ENCODE measurements at places on chromosomes 4 and X.
A peak's percentile ranks its signal among the peaks of the same experiment; 100 is the strongest.

DNA sequence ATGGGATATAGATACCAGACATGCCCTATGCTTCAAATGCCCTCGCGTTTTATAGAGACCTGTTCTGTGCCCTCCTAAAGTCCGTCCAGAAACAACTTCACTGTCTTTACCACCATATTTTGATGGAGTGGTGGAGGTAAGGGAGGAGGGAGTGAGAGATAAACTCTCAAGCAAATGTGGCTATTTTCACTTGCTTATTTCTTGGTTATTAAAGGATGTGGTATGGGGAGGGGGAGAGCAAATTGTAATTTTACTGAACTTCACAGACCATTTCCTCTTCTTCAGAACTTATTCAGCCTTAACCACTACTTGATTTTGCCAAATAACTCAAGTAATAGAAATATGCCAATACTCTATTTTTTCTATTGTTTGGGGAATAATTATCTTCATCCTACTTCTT is 31.5 kb downstream of the GPR174 start:
- DNase-seq = no peak

- DNase-seq = no peak
Measured at GRCh38 chr4:83651846-83652245, 115.9 kb downstream of the GPAT3 start.

- peak; percentile 46 for DNase-seq
Measured at GRCh38 chr4:24527371-24527770, 57.0 kb downstream of the DHX15 start.

- no peak for DNase-seq
Measured at GRCh38 chr4:166045457-166045856, 172.4 kb downstream of the TLL1 start.

DNA sequence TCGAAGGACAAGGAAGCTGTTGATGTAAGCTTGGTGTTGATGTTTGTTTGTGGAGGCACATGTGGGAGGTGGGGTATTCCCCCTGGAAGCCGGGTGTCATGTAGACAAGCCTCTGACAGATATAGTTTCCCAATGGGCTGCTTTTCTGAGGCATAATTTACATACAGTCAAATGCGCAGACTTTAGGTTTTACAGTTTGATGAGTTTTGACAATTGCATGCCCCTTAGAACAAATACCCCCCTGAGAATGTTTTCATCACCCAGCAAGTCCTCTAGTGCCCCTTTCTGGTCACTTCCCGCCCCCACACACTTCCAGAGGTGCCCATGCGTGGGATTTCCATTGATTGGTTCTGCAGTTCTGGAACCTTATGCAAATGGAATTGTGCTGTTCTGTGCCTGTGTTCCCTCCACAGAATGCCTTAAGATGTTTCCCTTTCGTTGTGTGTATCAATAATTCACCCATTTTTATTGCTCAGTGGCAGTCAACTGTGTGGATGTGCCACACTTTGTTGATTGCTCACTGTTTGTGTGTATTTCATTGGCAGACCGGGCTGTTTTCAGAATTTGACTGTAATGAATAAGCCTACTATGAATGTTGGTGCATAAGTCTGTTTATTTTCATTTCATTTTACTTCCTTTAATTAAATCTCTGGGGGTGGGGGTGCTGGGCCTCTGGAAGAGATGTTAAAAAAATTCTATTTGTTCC is 8.5 kb downstream of the EVC start:
- no peak for DNase-seq

GRCh38 chr4:77854431-77855111 is 8.1 kb upstream of the MRPL1 start:
- DNase-seq = no peak

DNA sequence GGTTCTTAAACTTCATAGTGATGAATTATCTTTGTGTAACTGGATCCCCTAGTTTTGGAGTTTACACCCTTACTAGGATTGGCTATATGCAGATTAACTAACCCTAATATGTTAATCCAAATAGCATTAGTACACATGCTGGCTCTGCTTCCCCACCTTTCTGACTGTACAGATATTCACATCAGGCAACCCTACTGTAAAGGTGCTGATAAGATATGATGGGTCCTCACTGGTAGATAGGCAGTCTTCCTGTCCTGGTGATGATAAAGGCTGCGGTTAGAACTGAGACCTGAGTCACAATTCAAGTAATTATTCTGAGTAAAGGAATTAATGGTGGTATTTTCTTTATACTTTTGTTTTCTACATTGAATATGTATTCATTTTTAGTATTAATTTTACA is 118.6 kb downstream of the COL4A5 start:
- no peak for DNase-seq

DNA sequence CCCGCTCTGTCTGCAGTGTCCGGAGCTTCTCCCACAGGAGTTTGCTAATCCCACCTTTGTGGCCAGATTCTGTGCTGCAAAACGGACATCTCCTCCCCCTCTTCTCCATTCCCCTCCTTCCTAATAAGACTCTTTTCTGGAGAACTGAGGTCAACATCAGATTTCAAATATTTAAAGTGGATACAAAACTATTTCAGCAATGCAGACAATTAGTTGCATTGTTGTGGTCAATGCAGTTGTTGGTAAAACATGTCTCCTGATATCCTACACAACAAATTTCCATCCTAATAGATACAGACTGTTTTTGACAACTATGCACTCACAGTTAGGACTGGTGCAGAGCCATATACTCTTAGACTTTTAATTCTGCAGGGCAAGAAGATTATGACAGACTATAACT is 5.1 kb upstream of the MCUB start:
- no peak for DNase-seq

- no peak for DNase-seq
Measured at GRCh38 chr4:172134521-172134920, 321.3 kb downstream of the GALNTL6 start.

- no peak for DNase-seq
Measured at GRCh38 chrX:55715847-55716246, 1.7 kb upstream of the RRAGB start.

DNA sequence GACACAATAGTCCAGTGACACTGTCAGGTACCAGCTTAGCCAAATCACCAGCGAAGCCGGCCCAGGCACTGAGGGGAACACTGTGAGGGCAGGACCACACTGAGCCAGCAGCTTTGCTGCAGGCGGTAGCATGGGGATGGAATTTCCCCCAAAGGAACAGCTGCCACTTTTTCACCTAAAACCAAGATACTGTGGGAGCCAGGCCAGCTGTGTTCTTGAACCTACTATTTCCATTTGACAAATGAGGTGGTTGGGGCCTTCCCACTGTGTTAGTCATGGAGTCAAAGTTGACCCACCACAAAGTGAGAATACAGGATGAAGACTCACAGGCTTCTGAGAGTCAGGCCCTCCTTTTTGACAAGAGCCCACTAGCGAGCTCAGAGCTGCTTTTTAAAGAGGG is 70.7 kb upstream of the SH3RF1 start:
- DNase-seq = no peak

DNA sequence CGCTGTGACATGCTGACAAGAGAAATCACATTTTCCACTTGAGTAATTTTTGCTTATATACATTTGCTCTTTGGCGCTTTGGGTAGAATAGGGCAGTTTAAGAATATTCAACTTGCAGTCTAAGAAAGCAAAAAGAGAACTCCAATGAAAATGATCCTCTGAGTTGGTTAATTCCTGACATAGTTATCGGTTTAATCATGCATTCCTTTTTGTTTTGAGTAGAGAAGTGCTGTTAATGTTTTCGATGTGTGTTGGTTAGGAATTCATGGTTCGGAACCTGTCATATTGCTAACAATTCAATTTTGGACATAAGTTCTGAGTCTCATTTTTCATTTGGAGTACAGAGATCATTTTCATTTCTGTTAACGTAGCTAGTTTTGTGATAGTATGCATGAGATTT is 700.6 kb upstream of the PITX2 start:
- DNase-seq = peak; percentile 52

GRCh38 chr4:114273238-114273637 is 293.8 kb upstream of the ARSJ start:
- DNase-seq = no peak

GRCh38 chrX:16472345-16472744 is 177.6 kb upstream of the S100G start:
- no peak for DNase-seq

DNA sequence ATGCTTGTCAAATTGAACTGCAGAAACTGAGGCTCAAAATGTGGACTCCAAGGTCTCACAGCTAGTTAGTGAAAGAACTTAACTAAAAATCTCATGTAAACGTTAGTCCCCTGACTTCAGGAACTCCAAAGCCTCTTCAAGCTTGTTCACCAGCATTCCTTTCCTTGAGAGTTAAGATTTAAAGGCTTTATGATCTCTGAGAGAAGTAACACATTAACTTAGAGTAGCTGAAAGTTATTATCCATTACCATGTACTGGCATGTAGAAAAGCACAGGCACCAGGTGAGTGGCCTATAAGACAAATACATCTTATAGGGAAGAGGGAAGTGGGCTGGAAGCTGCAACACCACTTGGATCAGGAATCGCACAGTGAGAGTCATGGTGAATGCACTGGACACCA is 15.3 kb downstream of the PARM1 start:
- no peak for DNase-seq

- DNase-seq = peak; percentile 28
Measured at GRCh38 chr4:153538487-153539357, 72.6 kb downstream of the TMEM131L start.

DNA sequence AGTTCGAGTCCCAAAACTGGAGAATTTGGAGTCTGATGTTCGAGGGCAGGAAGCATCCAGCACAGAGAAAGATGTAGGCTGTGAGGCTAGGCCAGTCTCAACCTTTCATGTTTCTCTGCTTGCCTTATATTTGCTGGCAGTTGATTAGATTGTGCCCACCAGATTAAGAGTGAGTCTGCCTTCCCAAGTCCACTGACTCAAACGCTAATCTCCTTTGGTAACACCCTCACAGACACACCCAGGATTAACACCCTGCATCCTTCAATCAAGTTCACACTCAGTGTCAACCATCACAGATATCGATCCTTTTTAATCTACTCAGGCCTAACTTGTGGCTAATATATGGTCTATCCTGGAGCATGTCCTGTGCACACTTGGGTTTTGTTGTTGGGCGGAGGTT is 18.0 kb upstream of the MAEA start:
- DNase-seq = no peak

DNA sequence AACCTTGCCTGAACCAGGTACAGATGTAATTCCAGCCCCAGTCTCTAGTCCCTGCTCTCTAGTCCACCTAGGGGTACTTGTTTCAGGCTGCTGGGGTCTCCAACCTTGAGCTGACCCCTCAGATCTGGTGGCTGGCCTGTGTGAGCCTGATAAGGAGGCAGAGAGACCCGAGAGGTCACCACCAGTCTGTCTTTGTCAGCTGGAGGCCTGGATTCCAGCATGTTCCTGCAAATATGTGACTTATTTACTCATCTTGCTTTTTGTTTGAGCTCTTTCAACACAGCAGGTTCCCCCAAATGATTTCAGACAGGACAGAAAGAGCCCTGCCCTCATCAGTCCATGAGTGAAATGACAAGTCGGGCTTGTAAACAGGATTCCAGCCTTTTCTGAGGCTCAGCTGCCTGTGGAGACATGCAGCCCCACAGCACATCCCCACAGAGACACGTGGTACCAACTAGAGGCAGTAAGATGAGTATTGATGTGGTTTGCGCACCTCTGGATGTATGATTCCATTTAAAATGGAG is 37.5 kb upstream of the STK26 start:
- no peak for DNase-seq

GRCh38 chr4:26086621-26087441 is 172.8 kb downstream of the SMIM20 start:
- peak; percentile 64 for DNase-seq

DNA sequence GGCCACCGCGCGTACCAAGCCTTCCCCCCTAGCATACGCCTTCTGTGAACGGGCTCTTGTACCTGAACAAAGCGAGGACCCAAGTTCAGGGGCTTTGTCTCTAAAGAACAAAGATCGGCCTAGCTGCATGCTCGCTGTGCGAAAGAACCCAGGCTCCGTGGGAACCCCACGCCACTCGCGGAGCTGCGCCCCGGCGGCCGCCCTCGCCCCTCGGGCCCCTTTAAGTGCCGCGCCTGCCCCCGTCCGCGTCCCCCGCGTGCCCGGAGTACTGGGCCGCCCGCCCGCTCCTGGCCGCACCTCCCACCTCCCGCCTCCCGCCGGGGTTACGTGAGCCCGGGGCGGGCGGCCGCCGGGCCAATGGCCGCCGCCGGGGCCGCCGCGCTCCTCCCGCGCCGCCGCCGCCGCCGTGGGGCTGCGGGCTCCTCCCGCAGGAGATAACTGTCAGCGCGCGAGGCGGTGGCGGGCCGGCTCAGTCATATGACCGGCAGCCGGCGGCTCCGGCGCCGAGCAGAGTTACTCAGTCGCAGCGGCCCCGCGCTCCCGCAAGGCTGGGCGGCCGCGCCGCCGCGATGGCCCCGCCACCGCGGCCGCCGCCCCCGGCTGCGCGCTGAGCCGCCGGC is at the start of gene FNIP2:
Gene FNIP2 (plus strand): TSS at position 472 of the 620 bp plus-strand sequence. CDS start 187 bp downstream, outside the sequence.
- peak; percentile 74 for DNase-seq

DNA sequence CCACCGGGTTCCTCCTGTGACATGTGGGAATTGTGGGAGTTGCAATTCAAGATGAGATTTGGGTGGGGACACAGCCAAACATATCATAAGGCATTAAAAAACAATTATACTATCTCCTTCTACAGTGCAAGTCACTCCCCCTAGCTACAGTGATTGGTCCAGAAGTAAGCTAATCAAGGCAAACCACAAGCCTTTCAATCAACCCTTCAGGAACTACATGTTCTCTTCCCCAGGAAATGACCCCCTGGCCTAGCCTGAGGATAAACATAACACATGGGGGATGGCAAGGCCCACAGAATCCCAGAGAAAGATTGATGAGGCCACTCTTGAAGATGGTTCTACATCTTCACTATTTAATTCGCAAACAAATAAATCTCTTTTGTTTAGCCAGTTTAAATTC is 25.2 kb upstream of the FAM241A start:
- DNase-seq = no peak

DNA sequence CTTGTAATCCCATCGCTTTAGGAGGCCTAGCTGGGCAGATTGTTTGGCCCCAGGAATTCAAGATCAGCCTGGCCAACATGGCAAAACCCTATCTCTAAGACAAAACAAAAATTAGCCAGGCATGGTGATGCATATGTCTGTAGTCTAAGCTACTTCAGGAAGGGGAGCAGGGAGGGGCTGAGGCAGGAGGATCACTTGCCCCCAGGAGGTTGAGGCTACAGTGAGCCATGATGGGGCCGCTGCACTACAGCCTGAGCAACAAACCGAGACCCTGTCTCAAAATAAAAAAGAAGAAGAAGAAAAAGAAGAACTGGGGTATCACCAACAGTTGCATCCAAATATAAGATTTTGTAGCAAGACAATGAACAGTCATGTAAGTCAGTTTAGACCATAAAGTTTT is 47.3 kb upstream of the NFKB1 start:
- no peak for DNase-seq

GRCh38 chrX:65610481-65610880 is 57.0 kb upstream of the MSN start:
- DNase-seq = no peak

GRCh38 chr4:81606166-81606565 is 134.5 kb upstream of the RASGEF1B start:
- DNase-seq = no peak

GRCh38 chr4:172866421-172866820 is 302.2 kb upstream of the GALNT7 start:
- DNase-seq = no peak

- no peak for DNase-seq
Measured at GRCh38 chr4:80540349-80540748, 204.8 kb downstream of the CFAP299 start.

GRCh38 chr4:112214390-112215264 is 17.0 kb upstream of the AP1AR start:
- DNase-seq = peak; percentile 25
